Stimulated activated CD8-positive, alpha-beta memory T cell treated with anti-CD3 and anti-CD28 coated beads, Interleukin-15, amount 100 ng/mL, for 24 hours (primary cell): ENCODE measurements at places on chromosomes 11 and 22.

- no peak for DNase-seq
Measured at GRCh38 chr11:63240791-63241379, 2.5 kb downstream of the SLC22A25 start.

GRCh38 chr11:8910649-8911026 lies 351 bp upstream of the AKIP1 start:
- DNase-seq, result no peak

DNA sequence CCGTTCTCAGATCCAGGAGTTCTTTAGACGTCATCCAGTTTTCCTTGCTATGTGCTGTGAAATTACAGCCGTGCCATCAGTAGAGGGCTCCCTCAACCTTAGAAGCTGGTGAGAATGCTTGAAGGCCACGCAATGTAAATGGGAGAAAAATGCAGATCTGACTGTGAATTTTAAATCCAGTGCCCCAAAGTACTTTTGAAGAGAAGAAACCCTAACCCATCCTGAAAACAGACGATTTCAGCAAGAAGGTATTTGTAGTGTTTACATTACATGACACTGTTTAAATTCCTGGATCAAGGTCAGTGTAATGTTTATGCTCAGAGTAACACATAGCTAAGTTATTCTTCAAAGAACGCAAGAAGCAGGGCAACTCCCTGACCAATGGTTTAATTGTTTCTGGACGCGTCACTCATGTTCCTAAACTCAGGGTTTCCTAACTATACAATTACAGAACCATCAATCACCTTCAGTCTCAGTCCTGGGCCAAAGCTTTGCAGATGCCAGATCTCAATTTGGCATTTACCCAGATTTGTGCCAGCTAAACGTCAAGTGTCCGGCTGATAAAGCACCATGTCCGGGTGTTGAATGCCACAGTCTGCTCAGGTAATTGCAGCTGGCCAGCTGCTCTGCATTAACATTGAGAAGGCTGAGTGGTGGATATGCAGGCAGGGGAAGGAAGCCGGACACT lies 38.2 kb downstream of the ADAMTS8 start:
- no peak for DNase-seq

DNA sequence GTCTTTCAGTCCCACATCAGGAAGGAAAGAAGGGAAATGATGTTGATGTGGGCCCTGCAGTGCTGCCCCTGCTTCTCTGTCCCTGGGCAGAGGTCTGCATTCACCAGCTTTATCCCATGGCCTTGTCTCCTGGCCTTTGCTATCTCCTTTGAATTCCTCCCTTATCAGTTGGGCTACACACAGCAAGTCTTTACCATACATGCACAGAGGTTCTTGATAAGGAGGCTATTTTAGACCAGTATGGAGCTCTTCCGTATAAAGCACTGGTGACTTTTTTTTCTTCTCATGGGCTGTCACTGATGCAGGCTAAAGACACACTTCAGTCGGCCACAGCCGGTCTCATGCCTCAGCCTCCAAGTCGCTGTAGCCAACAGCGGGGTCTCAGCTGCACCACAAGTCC lies 20.2 kb downstream of the MYO18B start:
- no peak for DNase-seq
